Uterus (tissue), 4 donors: ENCODE measurements at places on chromosomes 11 and 22. TPM values are rescaled to one million over a fixed set of nuclear protein-coding genes. Genes with fewer than 3 reads are reported as not detected.

The CBLIF gene
- total RNA-seq: not detected

The OVOL1 gene
- total RNA-seq: 1.0 TPM

The SCARF2 gene
- 28.8 TPM for total RNA-seq

The PRAME gene
- 0.41 TPM for total RNA-seq

The DTX4 gene
- 17.8 TPM for total RNA-seq

The PDE2A gene
- 100 TPM for total RNA-seq

The FJX1 gene
- total RNA-seq: 2.1 TPM

The SLC25A45 gene
- 5.9 TPM for total RNA-seq

The OR51B4 gene
- 0.35 TPM for total RNA-seq

The APOL5 gene
- total RNA-seq: not detected

The OLFML1 gene
- 19.0 TPM for total RNA-seq

The TUBA8 gene
- total RNA-seq: 2.2 TPM

The FADS1 gene
- 25.1 TPM for total RNA-seq

The CENPM gene
- not detected for total RNA-seq

The FAM83F gene
- total RNA-seq: 2.6 TPM

The KRTAP5-11 gene
- not detected for total RNA-seq

The TIRAP gene
- total RNA-seq: 2.6 TPM

The OR8G5 gene
- not detected for total RNA-seq

The AHNAK gene
- 452 TPM for total RNA-seq

The FZD4 gene
- 77.6 TPM for total RNA-seq

The XKR3 gene
- total RNA-seq: not detected

The GPR152 gene
- not detected for total RNA-seq

The SCT gene
- total RNA-seq: not detected

The CYP2D6 gene
- total RNA-seq: 0.62 TPM

The OR5D13 gene
- not detected for total RNA-seq

The KRTAP5-10 gene
- total RNA-seq: 0.37 TPM

The PIWIL4 gene
- total RNA-seq: 5.6 TPM

The RNF26 gene
- total RNA-seq: 3.3 TPM

The KRTAP5-1 gene
- not detected for total RNA-seq

The ADAMTS8 gene
- 7.0 TPM for total RNA-seq

The CSTF3 gene
- total RNA-seq: 53.0 TPM

The PRRG4 gene
- 0.51 TPM for total RNA-seq

The IL17REL gene
- not detected for total RNA-seq

The HSPA8 gene
- total RNA-seq: 1,864 TPM

The PIH1D2 gene
- 0.29 TPM for total RNA-seq

The F2 gene
- not detected for total RNA-seq

The EIF4ENIF1 gene
- 50.0 TPM for total RNA-seq

The MMP27 gene
- total RNA-seq: not detected

The FGF19 gene
- total RNA-seq: not detected

The PLAAT4 gene
- total RNA-seq: 30.3 TPM

The SLC3A2 gene
- total RNA-seq: 206 TPM

The SLC22A6 gene
- total RNA-seq: not detected

The GRIK4 gene
- total RNA-seq: not detected

The MUC5B gene
- total RNA-seq: under 0.01 TPM

The FAT3 gene
- 44.5 TPM for total RNA-seq

The MRGPRE gene
- not detected for total RNA-seq

The C11orf98 gene
- total RNA-seq: 4.6 TPM

The OR51I1 gene
- total RNA-seq: 5.0 TPM

The MUC5AC gene
- total RNA-seq: under 0.01 TPM

The ACR gene
- not detected for total RNA-seq
